ENCODE measurements at places on chromosomes 12 and 14.

GRCh38 chr14:61749867-61750266 is 12.4 kb upstream of the SNAPC1 start:
- no peak for DNase-seq

DNA sequence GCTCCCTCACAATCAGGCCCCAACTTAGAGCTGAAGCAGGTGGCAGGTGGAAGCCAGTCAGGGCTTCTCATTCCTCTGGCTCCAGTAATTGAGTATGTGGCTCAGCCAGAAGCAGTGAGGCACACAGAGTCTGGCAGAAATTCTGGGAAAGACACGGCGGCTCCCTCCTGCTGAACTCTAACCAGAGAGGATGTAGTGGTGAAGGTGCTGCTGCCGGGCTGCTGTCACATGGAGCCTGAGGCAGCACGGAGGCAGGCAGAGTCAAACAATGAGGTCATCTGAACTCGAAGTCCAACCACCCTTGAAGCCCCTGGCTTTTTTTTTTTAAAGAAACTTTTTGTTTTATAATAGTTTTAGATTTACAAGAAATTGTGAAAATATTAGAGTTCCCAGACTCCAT is 33.4 kb upstream of the SMOC1 start:
- DNase-seq = no peak

GRCh38 chr12:57874166-57875108 is 27.9 kb upstream of the CTDSP2 start:
- DNase-seq = no peak

- no peak for DNase-seq
Observed at GRCh38 chr14:53924753-53925152, 31.9 kb downstream of the BMP4 start.

- no peak for DNase-seq
Observed at GRCh38 chr12:115190010-115190770, 506.2 kb upstream of the TBX3 start.

- no peak for DNase-seq
Observed at GRCh38 chr12:83143950-83144349, 457.2 kb downstream of the TMTC2 start.

All from activated T-cell treated with anti-CD3 and anti-CD28 coated beads for 48 hours (primary cell).